ENCODE measurements at places on chromosomes 16 and 17. TPM values are rescaled to one million over a fixed set of nuclear protein-coding genes. Genes with fewer than 3 reads are reported as not detected.

ZG16 gene
- total RNA-seq, result not detected

CCL4 gene
- not detected for total RNA-seq

CSH2 gene
- not detected for total RNA-seq

ENPP7 gene
- not detected for total RNA-seq

EDC4 gene
- total RNA-seq, result 54.4 TPM

PTX4 gene
- total RNA-seq, result not detected

RDM1 gene
- total RNA-seq, result 0.16 TPM

FNDC8 gene
- total RNA-seq, result not detected

CHST4 gene
- total RNA-seq, result not detected

KRT40 gene
- not detected for total RNA-seq

ADGRG1 gene
- total RNA-seq, result 1.7 TPM

HOXB1 gene
- total RNA-seq, result not detected

AANAT gene
- total RNA-seq, result not detected

MPV17L gene
- 0.47 TPM for total RNA-seq

FLII gene
- total RNA-seq, result 445 TPM

CETP gene
- total RNA-seq, result not detected

HSD17B2 gene
- total RNA-seq, result 0.09 TPM

KRTAP9-8 gene
- not detected for total RNA-seq

MYCBPAP gene
- 2.6 TPM for total RNA-seq

CES3 gene
- 0.17 TPM for total RNA-seq

LRRC36 gene
- not detected for total RNA-seq

ZNF594 gene
- total RNA-seq, result 6.5 TPM

GINS3 gene
- 1.0 TPM for total RNA-seq

ZNF469 gene
- total RNA-seq, result 3.3 TPM

ZNF771 gene
- 13.6 TPM for total RNA-seq

All from bronchial smooth muscle cell (primary cell).